ENCODE measurements at places on chromosomes 12 and 14.

GRCh38 chr12:93164103-93164880 is 213.4 kb upstream of the NUDT4 start:
- no peak for ATAC-seq

GRCh38 chr12:123937707-123938591 is 34.7 kb downstream of the CCDC92 start:
- no peak for ATAC-seq

DNA sequence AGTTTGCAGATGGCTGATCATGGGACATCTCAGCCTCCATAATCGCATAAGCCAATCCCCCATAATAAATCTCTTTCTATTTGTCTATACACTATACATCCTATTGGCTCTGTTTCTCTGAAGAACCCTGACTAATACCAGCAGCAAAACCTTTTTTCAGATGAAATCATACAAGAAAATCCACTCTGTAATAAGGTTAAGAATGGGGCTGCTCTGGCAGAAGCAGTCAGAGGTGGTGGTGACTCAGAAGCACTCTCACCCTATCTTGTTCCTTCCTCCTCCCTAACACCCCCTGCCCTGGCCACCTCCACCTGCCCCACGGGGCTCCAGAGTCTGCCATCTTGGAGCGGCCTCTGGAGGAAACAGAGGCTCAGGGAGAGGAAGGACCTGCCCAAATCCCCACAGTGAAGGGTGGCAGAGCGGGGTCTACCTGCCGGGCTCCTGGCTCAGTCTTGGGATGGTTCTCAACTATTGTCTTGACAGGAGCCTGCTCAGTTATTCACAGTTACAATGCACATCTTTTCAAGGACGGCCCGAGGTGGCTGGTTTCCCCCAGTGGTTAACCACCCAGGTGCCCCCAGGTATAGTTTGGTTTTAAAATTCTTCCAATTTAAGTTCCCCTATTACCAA is 109.3 kb upstream of the EVL start:
- no peak for ATAC-seq

DNA sequence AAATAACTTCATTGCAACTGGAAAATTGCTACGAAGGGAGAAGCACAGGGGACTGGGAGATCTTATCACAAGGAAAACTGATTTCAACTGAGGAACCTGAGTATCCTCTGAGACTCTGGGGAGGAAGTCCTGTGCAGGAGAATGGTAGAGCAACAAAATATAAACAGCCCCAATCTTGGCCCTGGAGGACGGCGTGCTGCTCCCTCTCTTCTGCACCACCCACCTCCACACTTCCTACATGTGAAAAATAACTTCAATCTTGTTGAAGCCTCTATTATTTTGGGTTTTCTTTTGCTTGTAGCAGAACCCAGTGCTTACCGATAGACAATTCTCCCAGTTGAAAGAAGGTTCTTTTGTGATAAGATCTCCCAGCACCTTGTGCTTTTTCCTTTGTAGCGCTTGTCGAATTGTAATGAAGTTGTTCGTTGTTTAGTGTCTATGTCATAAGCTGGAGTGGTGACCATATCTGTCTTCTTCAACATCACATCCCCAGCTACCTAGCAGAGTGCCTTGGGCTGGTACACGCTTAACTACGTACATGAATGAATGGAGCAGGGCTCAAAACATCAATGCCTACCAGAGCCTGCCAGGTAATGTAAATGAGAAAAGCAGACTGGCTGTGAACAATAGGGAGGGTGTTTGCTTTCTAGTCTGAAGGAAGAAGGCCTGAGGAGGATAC is 2.8 kb upstream of the CD4 start:
- ATAC-seq: no peak

DNA sequence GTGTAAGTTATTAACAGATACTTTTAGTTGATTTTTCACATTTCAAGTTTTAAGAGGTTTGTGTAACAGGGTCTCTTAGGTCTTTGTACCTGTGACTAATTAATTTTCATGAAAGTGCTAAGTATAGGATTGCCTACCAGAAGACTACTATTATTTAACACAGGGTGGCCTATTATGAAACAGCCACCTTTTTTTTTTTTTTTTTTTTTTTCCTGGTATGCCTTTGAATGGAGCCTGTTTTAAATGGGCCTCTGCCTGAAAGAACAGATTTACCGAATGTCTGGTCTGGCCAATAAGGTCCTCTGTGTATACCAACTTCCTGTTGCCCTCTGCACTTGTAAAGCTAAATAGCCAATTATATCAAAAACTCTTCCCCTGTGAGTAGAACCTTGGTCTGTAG is 62.5 kb downstream of the SLC38A6 start:
- ATAC-seq: no peak

GRCh38 chr12:79420146-79420618 is 270.6 kb downstream of the PAWR start:
- peak; percentile 67 for ATAC-seq

DNA sequence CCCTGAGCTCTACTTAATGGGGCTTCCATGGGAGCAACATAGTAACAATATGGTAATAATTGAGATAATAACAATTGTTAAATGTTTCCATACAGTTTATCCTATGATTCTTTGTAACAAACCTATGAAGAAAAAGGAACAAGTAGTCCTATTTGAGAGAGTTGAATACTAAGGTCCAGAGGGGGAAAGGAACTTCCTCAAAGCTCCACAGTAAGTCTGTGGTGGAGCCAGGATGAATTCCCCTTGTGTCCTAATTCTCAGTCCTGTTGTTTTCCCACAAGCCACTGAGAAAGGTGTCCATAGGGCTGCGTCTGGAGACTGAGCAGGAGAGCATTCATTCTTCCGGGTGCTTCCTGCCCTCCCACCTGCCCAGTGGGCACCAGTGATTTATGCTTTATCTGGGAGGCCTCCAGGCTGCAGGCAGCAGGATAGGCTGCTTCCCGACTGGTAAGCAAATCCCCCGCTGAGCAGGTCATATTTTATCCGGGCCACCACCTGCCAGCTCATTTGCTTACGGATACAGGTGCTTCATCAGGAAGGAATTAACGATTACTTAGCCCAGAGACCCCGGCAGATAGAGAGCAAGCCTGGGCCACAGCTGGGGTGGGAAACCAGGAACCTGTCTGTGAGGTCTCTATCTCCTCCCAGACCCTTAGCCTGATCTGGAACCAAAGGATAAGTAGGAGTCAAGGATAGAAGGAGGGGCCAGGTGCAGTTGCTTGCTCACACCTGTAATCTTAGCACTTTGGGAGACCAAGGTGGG is 33.9 kb upstream of the FAM222A start:
- no peak for ATAC-seq

GRCh38 chr12:102765736-102766135 is 151.3 kb downstream of the PAH start:
- no peak for ATAC-seq

DNA sequence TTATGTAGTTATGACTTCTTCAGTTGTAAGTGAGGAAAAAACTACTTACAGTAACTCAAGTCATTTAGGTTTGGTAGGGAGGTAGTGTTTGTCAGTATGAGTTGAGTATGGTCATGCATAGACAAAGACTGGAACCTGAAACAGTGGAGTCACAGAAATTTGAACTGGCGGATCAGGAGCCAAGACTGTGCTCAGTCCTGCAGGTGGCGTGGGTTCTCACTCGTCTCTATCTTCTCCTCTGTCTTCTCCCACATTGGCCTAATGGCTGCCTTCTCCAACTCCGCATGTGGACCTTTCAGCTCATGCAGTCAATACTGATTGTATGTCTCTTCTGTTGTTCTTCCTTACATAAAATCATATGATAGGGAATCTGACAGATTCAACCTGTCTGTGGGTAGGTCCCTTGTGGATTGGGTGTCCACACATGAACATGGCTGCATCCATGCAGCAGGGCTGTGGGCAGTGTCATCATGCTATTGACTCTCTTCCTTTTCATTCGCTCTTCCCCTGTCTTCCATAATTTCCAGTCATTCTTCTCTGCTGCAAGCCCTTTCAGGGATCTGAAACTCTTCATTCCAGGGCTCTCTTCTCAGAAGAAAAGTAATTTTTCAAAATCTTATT is 78.8 kb upstream of the NEDD1 start:
- ATAC-seq: no peak

DNA sequence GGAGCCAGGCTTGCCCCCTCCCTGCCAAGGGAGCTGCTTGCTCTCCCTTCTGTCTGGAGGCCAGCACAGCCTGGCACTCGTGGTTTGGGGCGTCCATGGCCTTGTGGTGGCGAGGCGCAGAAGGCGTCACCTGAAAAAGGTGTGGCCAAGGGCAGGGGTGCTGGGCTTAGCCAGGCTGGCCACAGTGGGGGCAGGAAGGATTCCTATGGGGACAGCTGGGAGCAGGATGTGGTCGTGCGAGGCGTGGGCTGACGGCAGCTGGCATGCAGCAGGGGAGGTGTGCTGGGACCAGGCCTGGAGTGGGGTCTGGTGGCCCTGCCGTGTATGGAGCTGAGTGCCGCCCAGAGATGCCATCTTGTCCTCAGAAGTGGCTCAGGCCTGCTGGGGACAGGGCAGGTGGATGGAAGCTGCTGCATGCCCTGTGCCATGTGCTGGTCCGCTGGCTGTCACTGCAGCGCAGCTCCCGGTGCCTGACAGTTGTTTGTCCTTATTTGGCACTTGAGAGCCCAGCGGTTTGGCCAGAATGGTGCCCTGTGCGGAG is 30.0 kb downstream of the SH2B3 start:
- ATAC-seq: no peak

- no peak for ATAC-seq
These were observed 44.6 kb downstream of the MAX start for GRCh38 chr14:65057695-65058094.

DNA sequence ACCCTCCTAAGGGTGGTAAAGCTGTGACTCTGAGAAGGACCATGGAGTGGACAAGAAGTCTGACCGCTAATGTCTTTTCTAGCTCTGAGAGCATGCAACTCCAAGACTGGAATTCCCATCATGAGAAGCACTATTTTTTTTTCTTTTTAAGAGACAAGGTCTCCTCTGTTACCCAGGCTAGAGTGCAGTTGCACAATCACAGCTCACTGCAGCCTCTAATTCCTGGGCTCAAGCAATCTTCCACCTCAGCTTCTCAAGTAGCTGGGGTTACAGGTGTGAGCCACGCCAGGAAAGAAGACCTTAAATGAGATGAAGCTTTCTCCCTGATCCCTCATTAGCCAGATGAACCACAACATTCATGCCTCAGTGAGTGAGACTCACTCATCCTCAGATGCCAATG is 19.2 kb downstream of the VDR start:
- ATAC-seq: no peak

DNA sequence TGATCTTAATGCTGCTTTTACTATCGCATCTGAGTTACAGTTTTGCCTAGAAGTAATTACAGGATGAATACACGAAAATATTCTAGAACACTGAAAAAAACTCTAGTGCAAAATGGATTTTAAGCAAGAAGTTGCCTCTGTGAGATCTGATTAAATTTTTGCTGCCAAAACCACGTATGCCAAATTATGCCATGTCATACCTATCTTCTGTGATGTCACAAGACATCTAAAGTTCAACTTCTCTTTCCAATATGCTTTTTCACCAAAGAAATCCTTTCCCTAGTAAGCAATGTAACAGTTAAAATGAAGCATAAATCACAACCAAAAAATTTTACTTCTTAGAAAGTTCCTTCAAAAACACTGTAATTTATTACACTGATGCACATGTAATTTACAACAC is 39.6 kb downstream of the HECTD4 start:
- no peak for ATAC-seq

DNA sequence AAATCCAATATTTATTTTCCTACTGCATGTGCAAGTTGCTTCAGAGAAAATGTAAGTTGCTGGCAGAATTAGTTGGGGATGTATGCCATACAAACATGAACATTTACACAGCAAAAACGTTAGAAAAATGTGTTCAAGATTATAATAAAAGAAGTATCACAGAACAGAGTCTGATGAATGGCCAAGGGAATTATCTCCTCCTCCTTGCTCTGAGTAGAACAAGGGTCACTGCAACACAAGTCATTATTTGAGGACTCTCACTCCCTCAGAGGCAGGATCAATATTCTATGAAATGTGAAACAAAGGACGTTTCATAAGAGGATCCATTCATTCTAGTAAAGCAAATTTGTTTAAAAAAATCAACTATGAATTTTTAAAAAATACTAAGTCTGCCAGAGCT is 177.8 kb downstream of the PRKD1 start:
- ATAC-seq: no peak

- ATAC-seq: no peak
These were observed 15.0 kb upstream of the NR2C1 start for GRCh38 chr12:95088379-95088778.

DNA sequence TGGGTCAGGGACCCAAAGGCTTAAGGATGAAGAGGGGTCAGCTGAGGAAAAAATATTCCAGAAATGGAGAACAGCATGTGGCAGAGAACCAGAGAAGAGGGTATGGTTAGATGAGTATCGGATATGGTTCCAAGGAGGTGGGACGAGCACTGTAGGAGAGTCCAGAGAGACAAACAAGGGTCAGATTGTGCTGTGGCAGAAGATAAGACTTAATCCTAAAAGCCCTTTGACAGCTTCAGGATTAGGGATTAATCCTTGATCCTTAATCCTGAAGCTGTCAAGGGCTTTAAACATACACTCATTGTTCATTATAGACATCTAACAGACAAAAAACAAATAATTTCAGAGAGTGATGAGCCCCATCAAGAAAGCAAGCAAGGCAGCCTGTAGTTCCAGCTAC is 124.0 kb downstream of the SPTSSA start:
- no peak for ATAC-seq

- no peak for ATAC-seq
These were observed 32.9 kb downstream of the ZFYVE21 start for GRCh38 chr14:103748534-103748857.

DNA sequence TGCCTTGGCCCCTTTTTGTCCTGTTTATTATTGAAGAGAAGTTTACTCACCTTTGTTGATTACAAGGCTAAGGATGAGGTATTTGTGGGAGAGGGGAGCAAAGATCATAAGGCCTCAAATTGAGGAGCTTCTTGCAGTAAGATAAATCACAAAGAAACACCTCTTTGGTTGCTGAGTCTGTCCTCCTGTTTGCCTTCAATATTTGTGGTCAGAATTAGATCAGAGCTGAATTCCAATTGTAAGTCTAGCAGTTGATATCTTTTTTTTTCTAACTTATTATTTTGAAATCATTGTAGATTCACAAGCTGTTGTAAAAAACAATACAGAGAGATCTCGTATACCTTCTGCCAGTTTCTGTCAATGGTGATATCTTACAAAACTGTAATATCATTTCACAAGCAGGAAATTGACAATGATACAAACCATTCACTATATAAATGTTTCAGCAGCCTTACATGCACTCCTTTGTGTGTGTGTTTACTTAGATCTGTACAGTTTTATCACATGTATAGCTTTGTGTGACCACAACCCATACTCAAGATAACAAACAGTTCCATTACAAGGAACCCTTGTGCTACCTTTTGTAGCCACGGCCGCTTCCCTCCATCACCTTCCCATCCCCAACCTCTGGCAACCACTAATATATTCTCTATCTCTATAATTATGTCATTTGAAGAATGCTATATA is 97.4 kb downstream of the KICS2 start:
- ATAC-seq: no peak

- ATAC-seq: no peak
These were observed 24.0 kb upstream of the RIN3 start for GRCh38 chr14:92489394-92490238.

DNA sequence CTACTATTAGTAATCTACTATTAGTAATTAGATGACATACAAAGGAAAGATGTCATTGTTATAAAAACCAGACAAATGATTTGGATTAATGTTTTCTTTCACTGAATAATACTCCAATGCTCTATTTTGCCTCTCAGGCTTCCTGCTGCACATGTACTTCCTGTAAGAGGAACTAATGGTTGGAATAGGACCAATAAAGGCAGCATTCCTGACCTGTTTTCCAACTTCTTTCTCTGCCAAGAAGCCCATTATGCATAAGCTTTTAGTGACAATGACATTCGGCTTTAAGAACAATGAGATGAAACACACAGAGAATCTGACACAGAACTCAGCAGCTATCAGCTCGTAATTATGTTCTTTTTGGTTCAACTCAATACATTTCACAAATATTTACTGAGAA is 5.2 kb upstream of the C12orf56 start:
- ATAC-seq: no peak

Measured in gastroesophageal sphincter (tissue), 4 donors.